ENCODE measurements at places on chromosomes 2 and 18. TPM values are rescaled to one million over a fixed set of nuclear protein-coding genes. Genes with fewer than 3 reads are reported as not detected.

DNA sequence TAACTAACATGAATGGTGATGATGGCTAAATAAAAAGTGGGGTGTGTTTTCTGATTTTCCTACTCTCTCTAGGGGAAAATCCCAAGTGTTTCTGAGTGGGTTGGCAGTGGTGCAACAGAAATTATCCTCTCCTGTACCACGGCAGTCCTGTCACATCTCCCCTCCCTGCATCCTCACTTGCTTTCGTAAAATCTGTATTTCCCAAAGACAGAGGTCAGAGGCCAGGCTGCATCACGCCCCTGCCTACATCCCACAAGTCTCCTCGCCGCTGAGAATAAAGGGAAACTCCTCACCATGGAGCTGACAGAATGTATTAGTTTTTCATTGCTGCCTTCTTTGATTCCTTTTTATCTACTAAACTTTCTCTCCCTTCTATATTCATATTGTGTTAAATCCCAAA is 13.1 kb downstream of the FBLN7 start:
- DNase-seq, result no peak

GRCh38 chr2:196160946-196161345 is 10.4 kb downstream of the STK17B start:
- no peak for DNase-seq

The C2orf81 gene
- 1.3 TPM for total RNA-seq

DNA sequence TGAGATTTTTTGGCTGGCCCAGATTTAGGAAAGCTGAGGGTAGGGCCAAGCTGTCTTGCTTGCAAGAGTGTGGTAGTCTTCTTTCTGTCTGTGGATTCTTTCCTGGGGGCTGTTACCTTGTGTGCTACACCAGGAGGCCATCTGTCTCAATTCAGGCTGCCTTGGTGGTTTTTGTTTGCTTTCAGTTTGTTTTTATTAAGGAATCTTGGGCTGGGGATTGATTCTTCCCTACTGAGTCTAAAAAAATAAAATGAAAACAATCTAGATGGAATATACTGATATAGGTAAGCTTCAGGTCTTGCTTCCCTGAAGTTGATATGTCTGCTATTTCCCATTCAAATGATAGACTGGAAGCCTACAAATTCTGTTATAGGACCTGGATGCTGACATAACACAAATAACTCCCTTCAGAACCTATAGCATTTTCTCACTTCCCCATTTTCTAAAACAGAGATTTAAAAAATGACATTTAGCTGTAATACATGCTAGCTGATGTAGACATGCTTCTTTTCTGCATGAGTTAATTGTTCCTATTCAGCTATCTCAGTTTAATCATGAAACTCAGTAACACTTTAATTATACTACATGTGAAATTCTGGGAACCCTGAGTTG is 5.3 kb downstream of the LHCGR start:
- DNase-seq, result no peak

DNA sequence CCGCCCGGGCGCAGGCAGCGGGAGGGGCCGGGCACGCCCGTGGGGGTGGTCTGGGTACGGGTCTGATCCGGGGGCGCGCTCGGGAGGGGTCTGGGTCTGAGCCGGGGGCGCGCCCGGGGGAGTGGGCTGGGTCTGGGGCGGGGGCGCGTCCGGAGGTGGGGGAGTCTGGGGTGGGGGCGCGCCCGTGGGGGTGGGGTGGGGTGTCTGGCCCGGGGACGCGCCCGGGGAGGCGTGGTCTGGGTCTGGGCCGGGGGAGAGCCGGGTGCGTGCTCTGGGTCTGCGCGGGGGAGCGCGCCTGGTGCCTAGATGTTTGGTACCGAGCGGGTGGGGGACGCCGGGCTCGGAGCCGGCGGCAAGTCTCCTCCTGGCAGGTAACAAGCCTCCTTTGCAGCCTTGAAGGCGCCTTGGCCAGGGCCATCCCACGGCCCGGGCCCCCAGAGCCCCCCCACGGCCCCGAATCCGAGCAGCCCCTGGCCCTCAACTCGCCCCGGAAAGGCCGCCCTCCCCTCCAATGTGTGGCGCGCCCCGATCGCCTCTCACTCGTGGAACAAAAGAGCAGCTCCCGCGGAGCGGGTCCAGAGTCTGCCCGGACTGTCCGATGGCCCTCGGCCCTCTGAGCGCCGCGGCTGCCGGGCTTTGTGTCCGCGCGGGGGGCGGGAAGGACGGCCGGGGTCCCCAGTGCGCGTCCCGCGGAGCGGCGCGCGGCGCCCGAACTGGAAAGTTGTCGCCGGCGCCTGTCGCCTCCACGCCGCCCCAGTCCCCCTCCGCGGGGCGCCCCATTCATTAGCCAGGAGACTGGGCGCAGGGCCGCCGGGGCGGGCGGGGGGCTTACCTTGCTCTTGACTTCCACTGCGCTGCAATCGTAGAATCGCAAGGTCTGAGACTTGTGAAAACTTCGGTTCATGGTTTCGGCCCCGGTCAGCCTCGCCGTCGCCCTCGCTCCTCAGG is 595 bp downstream of the PARD6G start:
- DNase-seq, result no peak
